AG08395 (cell line): ENCODE measurements at places on chromosomes 1 and 21.
A peak's percentile ranks its signal among the peaks of the same experiment; 100 is the strongest.

DNA sequence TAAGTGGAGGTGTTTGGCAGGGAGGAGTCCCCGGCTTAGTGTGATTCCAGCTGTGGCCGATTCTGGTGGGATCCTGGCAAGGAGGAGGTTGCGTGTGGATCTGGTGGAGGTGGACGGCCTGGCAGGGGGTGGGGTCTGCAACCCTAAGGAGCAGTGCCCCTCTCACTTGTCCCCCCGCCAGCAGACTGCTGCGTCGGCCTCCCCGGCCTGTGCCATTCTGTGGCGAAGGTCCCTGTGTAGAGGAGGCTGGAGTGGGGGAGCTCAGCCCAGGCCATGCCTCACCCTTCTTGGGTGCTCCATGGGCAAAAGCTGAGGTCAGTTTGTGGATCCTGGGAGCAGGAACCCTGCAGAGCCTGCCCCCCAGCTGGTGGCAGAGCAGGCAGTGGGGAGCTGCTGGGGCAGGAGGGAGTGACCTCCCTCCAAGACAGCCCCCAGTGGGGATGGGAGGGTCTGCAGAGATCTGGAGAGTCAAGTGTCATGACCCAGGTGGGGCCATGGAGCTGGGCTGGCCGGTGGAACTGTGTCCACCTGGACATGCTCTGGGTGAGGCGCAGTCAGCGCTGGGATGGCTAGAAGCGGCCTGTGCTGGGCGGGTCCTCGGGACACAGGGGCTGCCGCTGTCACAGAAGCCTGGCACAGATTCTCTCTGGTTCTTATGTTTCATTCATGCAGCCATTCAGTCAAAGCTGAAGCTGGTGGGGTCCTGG is 5.3 kb downstream of the MIB2 start:
- DNase-seq: no peak

- DNase-seq: no peak
Measured at GRCh38 chr1:169261884-169262283, 105.7 kb downstream of the NME7 start.

DNA sequence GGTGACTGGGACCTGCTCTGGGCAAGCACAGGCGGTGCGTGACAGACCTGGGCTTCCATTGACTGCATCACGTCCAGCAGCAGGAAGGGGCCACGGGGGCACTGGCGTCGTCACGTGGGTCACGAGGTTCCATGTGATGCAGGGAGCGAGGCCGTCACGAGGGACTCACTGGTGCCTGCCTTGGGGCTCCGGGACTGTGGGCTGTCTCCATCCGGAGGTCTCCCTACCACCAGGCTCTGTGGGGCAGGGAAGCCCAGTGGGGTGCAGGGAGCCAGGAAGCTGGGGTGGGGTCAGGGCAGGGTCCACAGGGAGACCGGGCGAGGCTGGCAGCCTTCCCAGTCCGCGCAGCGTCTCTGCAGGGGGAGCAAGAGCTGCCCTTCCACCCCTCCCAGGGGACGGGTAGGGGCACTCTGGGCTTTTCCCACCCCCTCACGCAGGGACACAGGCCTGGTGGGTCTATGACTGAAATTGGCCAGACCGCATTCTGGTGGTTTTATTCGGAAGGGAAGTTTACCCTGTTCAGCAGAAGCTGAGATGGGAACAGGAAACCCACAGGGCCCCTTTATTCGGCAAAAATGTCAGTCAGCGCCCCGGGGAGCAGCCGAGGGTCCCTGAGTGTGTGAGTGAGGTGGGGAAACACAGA is 416 bp upstream of the TNFRSF14 start:
- peak; percentile 52 for DNase-seq

DNA sequence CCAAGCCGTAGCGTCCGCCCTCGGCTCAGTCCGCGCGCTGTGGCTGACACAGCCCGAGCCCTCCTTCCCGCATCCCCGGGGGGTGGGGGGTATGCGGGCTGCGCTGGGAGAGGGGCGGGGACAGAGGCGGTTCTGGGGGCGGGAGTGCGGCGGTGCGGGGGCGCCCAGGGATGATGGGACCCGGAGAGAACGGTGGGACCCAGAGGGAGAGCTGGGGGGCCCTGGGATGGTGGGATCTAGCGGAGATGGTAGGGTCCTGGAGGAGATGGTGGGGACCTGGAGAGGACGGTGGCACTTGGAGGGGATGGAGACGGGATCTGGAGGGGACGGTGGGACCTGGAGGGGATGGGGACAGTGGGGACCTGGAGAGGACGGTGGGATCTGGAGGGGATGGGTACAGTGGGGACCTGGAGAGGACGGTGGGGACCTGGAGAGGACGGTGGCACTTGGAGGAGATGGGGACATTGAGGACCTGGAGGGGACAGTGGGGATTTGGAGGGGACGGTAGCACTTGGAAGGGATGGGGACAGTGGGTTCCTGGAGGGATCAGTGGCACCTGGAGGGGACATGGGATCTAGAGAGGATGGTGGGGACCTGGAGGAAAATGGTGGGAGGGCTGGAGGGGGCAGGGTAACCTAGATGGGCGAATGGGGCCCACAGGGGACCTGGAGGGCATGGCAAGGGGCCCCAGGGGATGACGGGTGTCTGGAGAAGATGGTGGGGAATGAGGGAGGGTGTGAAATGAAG is 477 bp downstream of the SNAP47 start:
- no peak for DNase-seq

- no peak for DNase-seq
Measured at GRCh38 chr1:211623515-211623914, 44.6 kb upstream of the SLC30A1 start.

DNA sequence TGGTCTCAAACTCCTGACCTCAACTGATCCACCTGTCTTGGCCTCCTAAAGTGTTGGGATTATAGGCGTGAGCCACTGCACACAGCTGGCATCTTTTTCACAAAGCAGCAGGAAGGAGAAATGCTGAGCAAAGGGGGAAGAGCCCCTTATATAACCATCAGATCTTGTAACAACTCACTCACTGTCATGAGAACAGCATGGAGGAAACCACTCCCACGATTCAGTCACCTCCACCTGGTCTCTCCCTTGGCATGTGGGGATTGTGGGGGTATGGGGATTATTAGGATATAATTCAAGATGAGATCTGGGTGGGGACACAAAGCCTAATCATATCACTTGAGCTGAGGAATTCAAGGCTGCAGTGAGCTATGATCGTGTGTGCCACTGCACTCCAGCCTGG is 3.0 kb upstream of the MFSD2A start:
- DNase-seq: no peak

- no peak for DNase-seq
Measured at GRCh38 chr1:39026866-39027507, 837 bp downstream of the NDUFS5 start.

- DNase-seq: peak; percentile 51
Measured at GRCh38 chr1:68116643-68117235, 66.3 kb upstream of the DIRAS3 start.

GRCh38 chr1:24683713-24684162 is 40.6 kb downstream of the SRRM1 start:
- peak; percentile 88 for DNase-seq

DNA sequence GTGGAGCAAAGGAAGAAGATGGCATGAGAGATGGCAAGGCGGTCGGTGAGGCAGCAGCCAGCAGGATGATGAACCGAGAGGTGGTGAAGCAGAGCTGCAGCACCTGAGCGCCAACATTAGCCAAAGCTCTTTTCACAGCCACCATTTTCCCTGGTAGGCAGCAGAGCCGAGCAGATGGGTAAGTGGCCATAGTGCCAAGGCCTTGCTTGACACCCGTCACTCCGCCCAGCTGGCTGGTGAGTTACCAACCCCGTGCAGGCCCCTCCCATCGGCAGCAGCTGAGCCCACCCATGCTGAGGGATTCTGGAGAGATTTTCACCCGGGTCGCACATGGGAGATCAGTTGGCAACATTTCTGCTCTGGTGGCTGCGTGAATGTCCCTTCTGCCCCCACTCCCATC is 647.7 kb downstream of the PTPRU start:
- no peak for DNase-seq

GRCh38 chr21:15121655-15122120 is 56.9 kb upstream of the NRIP1 start:
- DNase-seq: no peak

GRCh38 chr1:74396933-74397332 is 115.5 kb downstream of the LRRC53 start:
- DNase-seq: no peak

DNA sequence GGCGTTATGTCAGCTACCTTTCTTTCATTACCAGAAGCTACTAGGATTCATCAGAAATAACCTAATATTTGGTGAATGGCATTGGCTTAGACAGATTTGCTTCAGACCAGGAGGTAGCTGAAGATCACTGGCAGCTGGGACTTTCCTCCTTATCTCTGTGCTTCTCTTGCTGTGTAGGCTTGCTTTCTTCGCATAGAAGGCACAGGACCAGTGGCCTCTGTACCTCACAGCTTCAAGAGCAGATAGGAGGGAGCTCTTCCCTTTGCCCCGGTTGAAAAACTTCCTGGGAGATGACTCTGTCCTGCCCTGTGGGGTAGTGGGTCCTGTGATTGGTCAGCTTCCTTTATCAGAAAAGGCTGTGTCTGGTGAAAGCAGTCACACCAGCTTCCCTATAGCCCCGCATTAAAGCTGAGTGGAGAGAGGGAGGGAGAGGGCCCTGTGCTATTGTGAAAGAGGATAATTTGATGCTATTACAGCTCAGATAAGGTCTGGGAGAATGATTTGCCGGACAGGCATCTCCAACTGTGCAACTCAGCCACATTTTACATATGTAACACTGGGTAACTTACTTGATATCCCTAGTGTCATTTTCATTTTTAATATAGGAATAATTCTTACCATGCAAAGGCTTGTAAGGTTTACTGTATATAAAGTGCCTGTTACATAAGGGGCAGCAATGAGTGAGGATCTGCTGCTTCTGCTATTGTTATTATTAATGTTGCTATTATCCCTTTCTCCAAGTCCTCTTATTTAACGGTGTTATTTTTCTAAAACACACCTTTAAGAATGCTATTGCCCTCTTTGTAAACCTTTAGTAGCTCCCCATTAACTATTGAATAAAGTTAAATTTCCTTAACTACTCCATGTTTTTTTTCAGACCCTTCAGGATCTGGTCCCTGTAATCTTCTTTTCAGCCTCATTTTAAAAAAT is 31.6 kb downstream of the OSBPL9 start:
- DNase-seq: peak; percentile 28

- DNase-seq: no peak
Measured at GRCh38 chr1:31510304-31510703, 66.0 kb upstream of the TINAGL1 start.

- DNase-seq: peak; percentile 38
Measured at GRCh38 chr1:110173466-110174105, 23.3 kb downstream of the SLC6A17 start.

DNA sequence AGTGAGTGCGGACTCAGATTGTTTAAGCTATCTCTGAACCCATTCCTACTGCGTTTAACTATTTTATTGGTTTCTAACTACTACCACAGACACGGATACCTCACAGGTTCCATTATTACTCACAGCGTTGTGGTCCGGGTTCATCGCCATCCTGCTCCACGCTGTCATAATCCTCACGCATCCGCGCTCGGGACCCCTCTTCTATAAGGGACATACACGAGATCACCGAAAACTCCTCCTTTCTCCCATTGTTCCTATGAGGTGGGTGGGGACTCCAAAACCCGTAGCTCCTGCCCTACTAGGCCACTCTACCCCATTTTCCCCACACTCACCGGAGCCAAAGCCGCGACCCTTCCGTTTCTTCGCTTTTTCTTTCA is 610 bp downstream of the RBM8A start:
- DNase-seq: no peak

- no peak for DNase-seq
Measured at GRCh38 chr1:30385246-30385995, 338.0 kb downstream of the MATN1 start.

- no peak for DNase-seq
Measured at GRCh38 chr1:99236756-99237155, 27.5 kb upstream of the PLPPR4 start.

- DNase-seq: peak; percentile 35
Measured at GRCh38 chr1:171738911-171739310, 3.0 kb downstream of the VAMP4 start.
